MCF 10A (cell line): ENCODE measurements at places on chromosomes 2 and 18.

DNA sequence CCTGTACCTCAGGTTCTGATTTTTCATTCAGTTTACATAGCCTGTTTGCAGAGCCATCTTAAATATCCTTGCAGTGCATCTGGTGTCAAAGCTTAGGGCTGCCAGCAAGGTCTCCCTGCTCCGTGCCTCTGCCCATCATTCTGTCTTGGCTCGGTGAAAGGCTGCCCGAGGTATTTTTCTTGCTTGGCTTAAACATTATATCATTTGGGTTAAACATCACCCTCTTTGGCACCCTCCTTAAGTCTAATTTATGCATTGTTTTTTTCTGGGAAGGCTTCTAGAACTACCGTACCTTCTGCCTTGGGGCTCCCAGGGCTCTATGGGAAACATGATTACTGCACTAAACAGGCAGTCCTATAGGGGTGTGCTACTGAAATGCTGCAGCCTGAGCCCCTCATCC lies 158.6 kb upstream of the CELF4 start:
- DNase-seq = no peak

DNA sequence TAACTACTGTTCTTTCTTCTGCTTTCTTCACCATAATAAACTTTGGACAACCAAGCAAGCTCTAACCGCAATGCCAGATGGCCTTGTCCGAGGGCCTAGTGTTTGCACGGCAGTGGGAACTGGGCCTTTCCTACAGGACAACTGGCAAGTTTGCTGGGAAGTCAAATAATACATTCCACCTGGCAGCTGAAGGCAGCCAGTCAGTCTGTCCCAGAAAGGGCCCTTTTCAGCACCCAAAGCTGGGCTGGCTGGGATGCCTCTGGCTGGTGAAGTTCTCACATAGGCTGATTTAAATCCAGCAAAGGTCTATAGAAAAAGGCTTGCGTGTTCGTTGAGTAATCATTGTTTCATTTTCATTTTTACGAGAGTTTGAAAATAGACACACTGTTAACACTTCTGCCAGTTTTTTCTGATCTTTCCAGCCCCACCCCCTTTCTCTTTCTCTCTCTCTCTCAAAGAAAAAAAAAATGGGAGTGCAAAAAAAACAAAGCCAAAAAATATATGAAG lies 110.0 kb upstream of the EPAS1 start:
- peak; percentile 33 for DNase-seq

DNA sequence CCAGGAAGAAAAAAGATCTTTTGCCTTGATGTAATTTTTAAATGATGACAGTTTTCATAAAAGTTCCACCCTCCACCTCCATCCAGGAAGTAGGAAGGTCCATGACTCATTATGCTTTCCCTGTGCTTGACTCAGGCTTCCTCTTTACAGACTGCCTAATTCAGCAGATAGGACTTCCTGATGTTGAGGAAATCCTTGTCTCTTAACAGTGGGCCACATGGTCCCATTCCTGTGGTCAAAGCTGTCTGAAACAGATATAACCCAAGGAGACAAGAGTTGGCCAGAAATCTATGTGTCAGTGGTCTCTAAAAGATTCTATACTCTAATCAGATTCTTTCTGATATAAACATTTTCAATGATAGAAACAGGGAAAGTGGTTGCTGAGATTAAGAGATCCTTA lies 119.1 kb downstream of the BAZ2B start:
- peak; percentile 83 for DNase-seq

DNA sequence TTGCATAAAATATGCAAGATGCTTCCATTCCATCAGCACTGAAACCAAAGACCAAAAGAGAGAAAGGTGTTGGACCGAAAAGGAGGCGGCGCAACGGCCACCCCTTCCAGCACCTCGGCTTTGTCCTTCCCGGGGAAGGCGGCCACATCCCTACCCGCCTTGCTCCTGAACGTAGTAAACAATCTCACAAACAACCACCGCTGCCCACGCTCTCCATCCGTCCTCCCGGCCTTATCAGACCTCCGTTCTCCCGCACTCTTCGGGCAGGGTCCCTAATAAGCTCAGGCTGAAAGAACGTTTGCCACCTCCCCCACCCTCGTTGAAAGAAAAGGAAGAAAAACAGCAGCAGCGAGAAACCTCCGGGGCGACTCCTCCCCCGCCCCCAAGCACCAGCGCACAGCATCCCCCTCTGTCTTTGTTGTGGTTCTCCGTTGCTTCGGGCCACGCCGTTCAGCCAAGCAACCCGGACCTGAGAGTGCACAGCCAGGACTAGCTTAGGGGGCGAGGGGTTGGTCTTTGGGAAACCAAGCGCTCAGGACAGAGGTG lies 4.4 kb downstream of the EVX2 start:
- no peak for DNase-seq

DNA sequence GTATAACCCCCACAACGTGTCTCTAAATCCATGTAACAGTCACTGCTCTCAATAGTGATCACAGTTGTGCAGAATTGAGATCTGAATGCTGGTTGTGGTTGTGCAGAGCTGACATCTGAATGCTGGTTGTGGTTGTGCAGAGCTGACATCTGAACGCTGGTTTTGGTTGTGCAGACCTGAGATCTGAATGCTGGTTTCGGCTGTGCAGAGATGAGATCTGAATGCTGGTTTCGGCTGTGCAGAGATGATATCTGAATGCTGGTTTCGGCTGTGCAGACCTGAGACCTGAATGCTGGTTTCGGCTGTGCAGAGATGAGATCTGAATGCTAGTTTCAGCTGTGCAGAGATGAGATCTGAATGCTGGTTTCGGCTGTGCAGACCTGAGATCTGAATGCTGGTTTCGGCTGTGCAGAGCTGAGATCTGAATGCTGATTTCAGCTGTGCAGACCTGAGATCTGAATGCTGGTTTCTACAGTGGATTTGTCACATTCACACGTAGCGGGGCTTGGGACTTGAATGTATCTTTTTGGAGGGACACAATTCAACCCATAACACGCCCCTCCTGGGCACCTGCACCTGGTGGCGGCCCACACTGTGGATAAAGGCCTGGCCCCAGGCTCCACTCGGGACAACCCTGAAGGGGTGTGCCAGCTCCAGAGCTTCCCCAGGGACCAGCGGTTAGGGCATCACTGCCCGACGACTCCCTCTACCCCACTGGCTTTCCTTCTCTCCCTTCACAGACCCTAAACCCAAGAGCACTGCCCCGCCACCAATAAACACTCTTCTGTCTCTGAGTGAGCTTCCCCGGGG lies 51.1 kb upstream of the SLC66A3 start:
- no peak for DNase-seq

DNA sequence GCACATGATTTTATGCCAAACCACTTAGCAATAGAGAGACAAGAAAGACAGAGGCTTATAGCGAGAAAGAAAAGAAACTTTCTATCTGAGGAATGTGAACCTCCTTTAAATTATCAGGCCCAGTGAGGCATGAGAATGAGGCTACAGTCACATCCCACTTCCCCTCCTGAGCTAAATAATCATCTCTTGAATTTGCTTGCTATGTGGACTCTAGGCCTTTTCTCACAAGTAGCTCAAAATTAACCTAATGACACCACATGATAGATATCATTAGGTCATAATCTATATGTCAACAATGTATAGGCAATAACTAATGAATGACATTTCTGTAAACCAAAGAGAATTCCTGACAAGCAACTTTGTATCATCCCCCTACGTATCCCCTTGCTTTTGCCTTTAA lies 301.5 kb upstream of the MGAT5 start:
- DNase-seq = no peak
